ENCODE measurements at places on chromosomes 3 and 15.

GRCh38 chr15:31437686-31438085 lies 111.1 kb downstream of the KLF13 start:
- no peak for DNase-seq

DNA sequence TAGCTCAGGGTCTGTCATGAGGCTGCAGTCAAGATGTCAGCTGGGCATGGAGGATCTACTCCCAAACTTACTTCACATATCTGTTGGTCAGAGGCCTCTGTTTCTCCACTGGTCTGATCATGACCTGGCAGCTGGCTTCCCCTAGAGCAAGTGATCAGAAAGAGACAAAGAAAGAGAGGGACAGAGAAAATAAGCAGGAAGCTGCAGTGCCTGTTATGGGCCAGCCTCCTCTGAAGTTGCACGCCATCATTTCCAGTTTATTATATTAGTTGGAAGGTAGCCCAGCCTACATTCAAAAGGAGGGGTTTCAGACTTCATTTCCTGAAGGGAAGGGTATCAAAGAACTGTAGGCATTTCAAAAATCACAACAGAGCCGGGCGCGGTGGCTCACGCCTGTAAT lies 5.0 kb upstream of the RPP25 start:
- DNase-seq: no peak

DNA sequence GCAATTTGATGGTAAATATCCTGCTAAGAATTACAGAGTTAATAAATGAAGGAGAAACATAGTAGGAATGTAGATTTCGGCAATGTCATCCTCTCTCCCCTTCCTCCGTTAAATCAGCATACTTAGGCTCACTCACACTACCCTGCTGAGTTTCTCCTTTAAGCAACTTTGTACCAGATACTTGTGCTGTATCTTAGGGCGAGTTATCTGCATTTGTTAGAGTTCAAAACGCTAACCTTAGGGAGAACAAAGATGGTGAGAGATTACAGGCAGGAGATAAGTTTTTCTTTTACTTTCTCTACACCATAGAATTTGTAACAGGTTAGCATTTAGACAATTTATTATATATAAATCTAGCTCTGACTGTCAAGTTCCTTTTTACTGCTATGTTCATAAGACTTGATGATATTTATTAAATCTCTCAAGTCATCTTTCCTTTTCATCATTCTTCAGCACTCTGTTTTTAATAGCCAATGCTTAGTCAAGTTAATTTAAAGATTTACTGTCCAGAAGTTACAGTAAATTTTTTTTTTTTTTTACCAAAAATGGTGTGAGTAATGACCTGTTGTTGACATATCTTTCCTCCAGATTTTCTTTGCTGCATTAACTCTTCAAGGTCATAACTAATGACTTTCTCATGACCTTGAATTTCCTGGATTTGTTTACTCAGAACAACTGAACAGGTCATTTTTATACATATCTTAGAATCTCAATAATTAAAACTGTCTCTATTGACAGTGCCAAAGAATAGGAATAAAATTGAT lies 22.2 kb downstream of the SUCNR1 start:
- DNase-seq: no peak

DNA sequence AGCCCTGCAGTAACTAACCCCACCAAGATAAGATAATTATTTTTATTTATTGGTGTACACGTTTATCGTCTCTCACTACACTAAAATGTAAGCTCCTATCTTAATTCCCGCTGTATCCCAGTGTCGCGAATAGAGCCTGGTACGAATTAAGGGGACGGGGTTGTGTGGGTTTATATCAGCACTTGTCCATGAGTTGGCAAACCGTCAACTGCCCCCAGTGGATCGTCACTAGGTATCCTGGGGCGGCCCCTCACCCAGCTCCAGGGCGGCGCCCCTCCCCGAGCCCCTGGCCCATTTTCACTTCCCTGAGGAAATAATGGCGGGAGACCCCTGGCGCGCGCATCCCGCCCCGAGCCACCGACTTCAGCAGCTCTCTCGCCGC lies 465 bp downstream of the RUVBL1 start:
- no peak for DNase-seq

- no peak for DNase-seq
Observed at GRCh38 chr3:79881431-79881830, 113.6 kb upstream of the ROBO1 start.

DNA sequence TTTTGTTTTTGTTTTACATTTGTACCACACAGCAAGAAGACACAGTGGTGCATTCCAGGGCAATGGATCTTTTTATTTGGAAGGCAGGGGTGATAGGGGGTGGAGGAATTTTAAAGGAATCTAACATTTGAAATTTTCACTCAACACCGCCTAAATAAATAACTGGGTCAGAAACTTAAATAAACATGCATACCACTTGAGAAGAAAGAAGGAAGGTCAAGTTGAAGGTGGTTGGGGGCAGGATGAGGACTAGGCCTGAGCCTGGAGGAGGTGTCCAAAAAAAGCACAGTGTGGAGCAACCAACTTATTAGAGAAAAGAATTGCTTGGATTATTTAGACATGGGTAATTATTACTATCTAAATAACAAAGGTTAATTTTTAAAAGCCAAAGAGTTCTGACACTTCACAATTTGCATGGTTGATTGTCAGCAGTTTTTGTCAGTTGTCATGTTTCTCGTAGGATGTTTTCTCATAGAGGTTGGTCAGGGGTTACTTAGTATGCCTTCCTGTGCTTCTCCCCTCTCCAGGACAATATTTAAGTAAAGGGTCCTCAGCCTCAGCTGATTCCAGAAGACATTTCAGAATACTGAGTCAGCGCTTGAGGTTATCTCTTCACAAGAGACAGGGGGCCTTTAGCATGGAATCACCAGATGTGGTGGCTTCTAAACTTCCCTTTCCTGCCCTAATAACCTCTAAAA lies 173.7 kb upstream of the SLC2A2 start:
- DNase-seq: no peak

DNA sequence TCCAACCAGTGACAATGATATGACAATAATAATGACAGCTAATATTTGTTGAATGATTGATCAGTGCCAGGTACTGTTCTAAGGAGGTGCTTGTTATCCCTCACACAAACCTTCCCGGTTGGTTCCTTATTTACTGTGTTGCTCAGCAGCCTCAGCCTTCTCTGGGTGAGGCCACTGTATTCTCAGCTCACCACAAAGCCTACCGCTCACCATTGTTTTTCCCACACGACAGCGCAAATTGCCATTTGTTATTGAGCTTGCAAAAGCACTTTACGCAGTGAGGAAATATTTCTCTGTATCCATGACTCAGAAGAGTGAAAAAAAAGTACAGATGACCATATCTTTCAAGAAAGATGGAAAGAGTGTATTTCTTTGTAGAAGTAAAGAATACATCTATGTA lies 49.5 kb upstream of the PDZRN3 start:
- DNase-seq: no peak

GRCh38 chr3:168806871-168807270 lies 711.1 kb upstream of the GOLIM4 start:
- no peak for DNase-seq

DNA sequence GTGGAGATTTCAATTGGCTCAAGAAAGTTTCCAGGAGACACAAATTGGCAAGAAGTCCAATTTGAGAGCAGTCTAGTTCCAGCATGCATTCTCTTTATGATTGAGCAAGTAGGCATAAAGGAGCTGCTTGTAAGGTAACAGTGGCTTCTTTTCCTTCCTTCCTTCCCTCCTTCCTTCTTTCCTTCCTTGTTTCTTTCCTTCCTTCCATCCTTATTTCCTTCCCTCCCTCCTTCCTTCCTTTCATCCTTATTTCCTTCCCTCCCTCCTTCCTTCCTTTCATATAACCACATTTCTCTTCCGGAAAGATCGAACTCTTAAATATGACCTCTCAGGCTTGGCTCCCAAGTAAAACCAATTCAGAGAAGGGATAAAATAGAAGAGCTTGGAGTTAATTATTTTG lies 29.4 kb upstream of the ATP11B start:
- DNase-seq: no peak

- peak; percentile 95 for DNase-seq
Observed at GRCh38 chr3:11568503-11569155, 75.1 kb downstream of the VGLL4 start.

GRCh38 chr3:184567946-184568559 lies 6.5 kb downstream of the EPHB3 start:
- DNase-seq: no peak

DNA sequence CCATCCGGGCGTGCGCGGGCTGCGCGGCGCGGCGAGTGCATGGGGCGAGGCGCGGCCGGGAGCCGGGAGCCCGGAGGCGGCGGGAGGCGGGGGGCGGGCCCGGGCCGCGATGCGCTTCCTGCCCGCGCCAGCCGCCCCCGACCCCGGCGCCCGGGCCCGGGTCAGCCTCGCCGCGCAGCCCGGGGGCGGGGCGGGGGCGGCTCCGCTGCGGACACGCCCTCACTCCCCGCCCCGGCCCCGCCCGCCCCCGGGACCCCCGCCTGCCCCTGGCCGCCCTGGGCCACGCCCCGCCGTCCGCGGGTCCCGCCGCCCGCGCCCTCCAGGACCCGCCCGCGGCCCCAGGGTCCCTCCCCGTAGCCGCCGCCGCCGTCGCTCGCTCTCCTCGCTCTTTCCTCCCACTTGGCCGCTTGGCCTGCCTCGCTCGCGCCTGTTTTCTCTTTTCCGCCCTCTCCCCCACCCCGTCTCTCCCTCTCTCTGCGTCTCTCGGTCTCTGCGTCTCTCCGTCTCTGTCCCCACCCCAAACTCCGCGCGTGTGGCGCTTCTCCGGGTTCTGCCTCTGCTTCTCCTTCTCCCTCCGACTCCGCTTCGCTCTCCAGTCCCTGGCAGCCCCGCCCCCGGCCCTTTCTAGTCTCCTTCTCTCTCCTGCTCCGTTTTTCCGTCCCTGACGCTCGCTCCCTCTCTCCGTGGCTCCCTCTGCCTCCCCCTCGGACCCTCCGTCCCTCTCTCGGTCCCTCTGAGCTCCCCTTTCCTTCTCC lies at the start of gene PLXND1:
PLXND1 (minus strand) TSS at position 41 of the 755 bp plus-strand sequence; CDS start at position 4, 37 bp downstream.
- peak; percentile 30 for DNase-seq

DNA sequence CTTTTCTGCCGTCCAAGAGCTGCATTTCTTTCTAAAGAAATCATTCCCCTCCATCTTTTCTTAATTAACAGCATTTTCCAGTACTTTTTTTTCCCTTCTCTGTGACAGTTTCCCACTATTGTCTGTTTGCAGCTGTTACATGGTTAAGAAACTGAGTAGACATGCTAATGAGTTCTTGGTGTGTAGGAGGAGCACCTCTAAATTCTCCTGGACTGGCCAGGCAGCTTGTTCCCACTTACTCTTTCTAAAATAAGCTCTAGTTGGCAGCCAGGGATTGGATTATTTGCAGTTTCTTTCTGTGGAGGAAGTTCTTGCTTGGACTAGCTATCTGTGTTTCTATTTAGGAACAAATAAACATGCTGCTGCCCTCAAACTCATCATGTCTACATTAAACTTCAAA lies 235.1 kb upstream of the GAP43 start:
- no peak for DNase-seq
